ENCODE measurements at places on chromosomes 12 and 14.

DNA sequence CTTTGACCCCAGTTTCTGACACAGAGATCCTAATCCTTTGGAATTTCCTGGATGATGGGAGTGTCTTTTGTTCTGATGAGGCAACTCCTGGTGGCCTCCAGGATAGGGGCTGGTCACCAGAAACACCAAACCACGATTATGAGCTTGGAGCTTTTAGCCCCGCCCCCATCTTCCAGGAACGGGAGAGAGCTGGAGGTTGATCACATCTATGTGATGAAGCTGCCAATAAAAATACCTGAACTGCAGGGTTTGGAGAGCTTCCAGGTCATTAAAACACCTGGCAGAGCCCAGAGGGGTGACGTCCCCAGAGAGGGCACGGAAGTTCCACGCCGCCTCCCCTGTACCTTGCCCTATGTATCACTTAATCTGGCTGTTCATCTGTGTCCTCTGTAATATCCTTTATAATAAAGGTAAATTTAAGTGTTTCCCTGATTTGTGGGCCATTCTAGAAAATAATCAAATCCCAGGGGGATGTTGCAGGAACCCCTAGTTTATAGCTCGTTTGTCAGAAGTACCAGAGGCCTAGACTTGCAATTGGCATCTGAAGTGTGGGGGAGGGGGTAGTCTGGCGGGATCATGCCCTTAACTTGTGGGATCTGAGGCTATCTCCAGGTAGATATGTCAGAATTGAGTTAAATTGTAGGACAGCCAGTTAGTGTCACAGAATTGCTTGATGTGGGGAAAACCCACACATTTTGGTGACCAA lies 21.2 kb downstream of the APPL2 start:
- peak; percentile 80 for DNase-seq

GRCh38 chr12:64598831-64599230 lies 11.5 kb upstream of the RASSF3 start:
- DNase-seq: no peak

- no peak for DNase-seq
Measured at GRCh38 chr12:124242529-124243065, 52.3 kb upstream of the RFLNA start.

GRCh38 chr14:61662437-61663311 lies 32.6 kb upstream of the HIF1A start:
- no peak for DNase-seq

GRCh38 chr12:60577607-60578006 lies 981.8 kb downstream of the SLC16A7 start:
- no peak for DNase-seq

DNA sequence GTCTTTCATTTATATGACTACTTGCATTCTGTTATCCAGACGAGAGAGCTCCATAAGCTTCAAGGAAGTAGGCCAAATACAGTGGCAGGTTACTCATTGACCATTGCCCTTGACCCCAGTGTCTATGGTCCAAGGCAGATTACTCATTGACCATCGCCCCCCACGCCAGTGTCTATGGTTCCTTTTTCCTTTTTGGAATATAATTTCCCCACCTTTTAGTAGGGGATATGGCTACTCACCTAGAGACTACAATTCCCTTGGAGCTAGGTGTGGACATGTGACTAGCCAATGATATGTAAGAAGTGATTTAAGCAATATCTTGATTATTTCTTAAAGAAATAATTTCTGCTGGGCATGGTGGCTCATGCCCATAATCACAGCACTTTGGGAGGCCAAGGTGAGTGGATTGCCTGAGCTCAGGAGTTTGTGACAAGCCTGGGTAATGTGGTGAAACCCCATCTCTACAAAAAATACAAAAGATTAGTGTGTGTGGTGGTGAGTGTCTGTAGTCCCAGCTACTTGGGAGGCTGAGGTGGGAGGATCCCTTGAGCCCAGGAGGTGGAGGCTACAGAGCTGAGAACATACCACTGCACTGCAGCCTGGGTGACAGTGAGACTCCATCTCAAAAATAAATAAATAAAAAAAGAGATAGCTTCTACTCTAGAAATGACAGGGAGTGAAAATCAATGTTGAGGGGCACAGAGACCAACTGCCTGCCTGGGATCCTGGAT lies 32.6 kb downstream of the SIX4 start:
- DNase-seq: no peak

- DNase-seq: no peak
Measured at GRCh38 chr14:91349481-91350074, 68.0 kb downstream of the CCDC88C start.

- no peak for DNase-seq
Measured at GRCh38 chr14:35342489-35343010, 50.4 kb downstream of the PSMA6 start.

DNA sequence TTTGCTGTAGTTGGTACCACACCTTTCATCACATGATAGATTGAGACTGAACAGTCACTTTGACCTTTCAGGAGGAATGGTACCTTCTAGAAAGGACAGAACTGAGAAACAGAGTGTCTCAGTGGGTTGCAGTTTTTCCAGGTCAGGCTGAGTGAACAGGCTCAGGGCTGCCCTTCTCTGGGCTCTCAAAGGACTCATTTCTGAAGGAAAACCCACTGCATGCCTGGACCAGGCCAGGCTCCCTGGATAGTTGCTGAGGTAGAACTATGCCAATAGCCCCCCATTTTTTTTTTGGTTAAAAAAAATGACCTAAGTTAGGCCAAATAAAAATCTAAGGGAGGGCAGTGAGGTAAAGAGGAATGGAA lies 148.1 kb upstream of the EGLN3 start:
- DNase-seq: no peak

GRCh38 chr14:101472518-101472849 lies 88.8 kb upstream of the DIO3 start:
- DNase-seq: no peak

DNA sequence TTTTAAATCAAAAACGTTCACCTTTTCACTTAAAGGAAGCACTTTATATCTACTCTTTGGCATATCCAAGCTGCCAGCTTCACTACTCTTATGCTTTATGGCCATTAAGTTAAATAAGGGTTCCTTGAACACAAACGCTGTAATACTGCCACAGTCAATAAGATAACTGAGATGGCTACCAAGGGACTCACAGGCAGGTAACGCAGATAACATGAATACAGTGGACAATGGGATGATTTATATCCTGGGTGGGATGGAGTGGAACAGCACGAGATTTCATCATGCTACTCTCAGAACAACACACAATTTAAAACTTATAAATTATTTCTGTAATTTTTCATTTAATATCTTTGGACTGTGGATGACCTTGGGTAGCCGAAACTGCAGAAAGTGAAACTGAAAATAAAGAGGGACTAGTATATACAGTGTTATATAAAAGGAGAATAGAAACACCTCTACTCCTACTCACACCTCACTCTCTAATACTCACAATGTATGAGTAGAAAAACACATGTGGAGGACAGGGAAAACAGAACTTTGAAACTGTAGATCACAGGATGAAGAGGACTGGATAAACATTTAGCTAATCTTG lies 367.3 kb downstream of the C12orf50 start:
- DNase-seq: no peak

- no peak for DNase-seq
Measured at GRCh38 chr12:58455136-58455535, 465.2 kb downstream of the LRIG3 start.

DNA sequence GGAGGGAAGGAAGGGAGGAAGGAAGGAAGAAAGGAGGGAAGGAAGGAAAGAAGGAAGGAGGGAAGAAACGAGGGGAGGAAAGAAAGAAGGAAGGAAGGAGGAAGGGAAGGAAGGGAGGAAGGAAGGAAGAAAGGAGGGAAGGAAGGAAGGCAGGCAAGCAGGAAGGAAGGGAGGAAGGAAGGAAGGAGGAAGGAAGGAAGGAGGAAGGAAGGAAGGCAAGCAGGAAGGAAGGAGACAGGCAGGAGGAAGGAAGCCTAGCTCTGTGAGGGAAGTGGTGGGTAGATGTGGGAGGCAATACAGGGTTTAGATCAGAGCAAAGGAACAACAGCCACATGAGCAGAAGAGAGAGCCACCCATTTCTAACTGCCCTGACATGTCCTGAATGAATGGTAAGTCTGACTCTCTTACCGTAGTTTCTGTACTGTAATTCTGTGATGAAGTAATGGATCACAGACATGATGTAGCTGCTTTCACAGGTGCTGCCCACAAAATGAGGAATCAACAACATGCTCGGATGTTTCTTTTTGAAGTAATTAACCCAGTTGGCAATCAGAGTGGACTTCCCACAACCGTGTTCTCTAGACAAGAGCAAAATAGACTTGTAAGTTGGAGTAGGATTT lies 24.4 kb upstream of the HSP90B1 start:
- DNase-seq: no peak

DNA sequence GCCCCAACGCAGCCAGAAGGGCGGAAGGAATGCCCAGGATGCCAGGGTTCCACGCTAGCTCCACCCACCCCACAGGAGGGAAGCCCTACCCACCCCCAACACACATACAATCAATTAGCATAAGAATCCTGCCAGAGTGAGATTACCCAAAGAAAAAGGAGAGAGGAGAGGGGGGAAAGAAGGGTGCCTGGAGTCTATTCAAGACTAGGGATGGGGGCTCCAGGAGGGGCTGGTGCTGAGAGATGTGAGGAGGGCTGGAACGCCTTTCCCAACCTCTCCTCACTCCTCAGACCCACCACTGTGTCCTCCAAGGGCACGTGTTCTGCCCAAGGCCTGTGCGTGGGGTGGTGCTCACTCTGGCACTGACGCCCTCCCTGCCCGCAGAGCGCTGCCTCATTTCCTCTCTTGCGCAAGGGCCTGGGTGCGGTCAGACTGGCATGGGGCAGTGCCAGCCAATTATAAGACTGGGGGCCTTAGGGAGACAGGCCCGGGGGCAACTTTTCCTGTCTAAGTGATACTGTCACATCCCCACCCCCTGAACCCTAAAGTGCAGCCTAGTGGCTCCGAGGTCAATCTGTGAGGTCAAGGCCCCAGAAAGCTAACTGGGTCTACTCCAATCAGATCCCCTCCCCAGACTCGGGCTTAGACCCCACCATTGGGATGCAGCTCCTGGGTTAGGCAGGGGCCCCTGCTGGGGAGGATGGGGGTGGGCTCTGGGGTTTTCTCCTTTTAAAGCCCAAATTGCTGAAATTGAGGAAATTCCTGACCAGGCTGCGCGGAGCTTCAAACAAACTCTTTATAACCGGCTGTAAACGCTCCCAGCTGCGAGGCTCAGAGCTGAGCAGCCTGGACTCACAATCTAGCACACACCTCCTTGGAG lies 10.2 kb upstream of the ITGB7 start:
- DNase-seq: no peak

DNA sequence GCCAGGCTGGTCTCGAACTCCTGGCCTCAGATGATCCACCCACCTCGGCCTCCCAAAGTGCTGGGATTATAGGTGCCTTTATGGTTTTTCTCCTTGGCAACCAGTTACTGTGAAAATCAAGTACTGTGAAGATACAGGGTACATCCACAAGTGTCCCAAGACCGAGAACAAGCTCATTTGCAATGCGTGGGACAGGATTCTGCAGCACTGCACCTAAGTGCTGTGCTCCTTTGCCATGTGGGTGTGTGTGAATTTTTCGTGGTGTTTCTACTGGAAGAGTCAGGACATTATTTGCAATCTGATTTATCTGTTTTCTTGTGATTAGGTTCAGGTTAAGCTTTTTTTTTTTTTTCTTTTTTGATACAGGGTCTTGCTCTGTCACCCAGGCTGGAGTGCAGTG lies 7.1 kb upstream of the C14orf93 start:
- no peak for DNase-seq

GRCh38 chr12:64522807-64523206 lies 70.9 kb downstream of the TBK1 start:
- DNase-seq: no peak

Data from NCI-H1105 (cell line).